ENCODE measurements at places on chromosomes 4 and X.

DNA sequence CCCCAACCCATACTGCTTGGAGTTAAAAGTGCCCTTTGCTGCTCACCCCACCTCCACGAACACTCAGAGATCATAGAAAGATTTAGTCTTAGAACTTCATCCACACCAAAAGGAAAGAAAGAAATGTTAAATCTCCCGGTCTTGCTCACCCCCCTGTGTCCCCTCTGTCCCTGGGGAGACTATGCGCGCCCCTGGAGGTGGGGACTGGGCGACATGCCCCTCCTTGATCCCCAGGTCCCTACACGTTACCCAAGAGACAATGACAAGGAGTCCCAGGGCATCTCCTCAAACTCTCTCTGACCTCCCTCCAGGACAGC is 620 bp downstream of the ITM2A start:
- DNase-seq, result no peak

- DNase-seq, result no peak
These were observed 79.5 kb upstream of the PRPS1 start for GRCh38 chrX:107548775-107549174.

GRCh38 chr4:6983544-6984142 is 59.5 kb upstream of the TADA2B start:
- no peak for DNase-seq

GRCh38 chrX:40227125-40227524 is 129.4 kb upstream of the BCOR start:
- no peak for DNase-seq

DNA sequence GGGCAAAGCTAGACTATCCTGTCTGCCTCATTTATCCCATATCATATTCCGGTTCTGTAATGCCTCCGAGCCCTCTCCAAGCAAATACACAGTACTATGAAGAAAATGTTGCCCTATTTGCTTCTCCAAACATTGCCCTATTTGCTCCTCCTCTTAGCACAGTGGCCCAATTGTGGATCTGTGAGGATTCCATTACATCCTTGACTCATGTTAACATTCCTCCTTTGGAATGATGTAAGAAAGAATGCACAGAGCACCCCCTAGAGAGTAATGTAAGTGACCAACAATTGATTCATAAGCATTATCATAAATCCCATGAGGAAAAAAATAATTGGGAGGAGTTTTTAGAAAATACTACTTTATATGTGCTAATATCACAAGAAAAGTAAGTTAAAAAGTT is 11.3 kb upstream of the BTC start:
- DNase-seq, result no peak

GRCh38 chrX:17078031-17078720 is 131.7 kb downstream of the REPS2 start:
- no peak for DNase-seq

DNA sequence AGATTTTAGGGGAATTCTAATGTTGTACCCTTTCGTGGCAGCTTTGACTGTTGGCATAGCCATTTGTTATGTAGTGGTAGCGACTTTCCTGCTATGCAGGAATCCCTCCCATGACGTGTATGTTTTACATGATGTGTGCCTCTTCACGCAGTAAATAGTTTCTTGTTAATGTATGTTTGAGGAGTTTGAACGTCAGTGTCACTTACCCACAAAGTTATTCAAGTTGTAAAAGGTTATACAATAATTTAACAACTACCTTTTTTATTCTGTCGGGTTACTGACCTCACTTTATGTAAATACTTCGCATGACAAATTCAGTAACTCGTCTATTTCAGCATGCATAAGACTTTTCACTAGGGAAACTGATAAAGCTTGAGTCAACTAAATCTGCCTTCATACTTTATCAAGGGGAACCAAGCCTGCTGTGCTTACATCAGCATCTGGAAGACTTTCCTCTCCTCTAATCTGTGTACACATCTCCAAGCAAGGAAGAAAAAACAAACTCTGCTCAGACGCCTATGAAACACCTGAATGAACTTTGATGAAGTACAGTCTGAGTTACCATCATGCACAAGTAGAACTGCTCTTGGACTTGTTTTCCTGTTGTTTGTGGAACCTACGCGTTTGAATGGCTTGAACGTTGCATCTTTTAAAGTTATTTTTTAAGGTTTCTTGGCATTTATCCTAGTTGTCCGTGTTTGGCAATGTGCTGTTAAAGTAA is 61.2 kb downstream of the SLC9A6 start:
- no peak for DNase-seq

- no peak for DNase-seq
These were observed 77.7 kb upstream of the DCAF8L1 start for GRCh38 chrX:28058901-28059300.

- DNase-seq, result no peak
These were observed 8.9 kb upstream of the TAPT1 start for GRCh38 chr4:16235209-16235608.

DNA sequence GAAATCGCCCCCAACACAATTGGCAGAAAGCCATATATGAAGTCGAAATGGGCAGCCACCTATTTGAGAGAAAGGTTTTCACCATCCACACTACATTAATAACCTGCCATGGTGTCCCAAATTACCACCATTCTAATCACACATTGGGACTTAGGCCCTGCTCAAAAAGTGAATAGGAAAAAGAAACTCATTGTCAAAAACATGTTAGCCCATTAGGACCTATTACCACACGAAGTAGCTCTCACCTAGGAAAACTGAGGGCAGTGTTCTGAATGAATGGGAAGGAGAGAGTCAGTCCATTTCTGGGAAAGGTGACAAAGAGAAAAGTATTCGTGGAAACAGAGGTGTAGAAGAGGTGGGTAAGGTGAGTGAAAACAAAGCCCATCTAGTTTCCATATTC is 60.8 kb downstream of the GPC3 start:
- no peak for DNase-seq

DNA sequence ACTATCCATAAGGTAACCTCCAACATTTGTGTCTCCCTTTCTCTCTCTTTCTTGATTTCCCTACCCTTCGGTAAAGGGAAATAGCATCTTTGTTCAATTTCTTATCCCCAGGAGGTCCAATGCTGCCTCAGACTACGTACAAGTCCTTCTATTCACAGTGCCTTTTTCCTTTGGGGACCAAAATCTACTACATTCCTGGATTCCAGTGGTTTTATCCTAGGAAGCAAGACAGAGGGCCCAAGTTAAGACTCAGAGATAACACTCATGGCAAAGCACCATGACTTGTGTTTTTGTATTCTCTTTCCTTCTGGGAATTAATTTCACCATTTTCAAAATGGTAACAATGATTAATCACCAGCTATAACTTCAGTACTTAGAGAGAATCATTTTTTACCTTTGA is 10.6 kb downstream of the G3BP2 start:
- DNase-seq, result no peak

DNA sequence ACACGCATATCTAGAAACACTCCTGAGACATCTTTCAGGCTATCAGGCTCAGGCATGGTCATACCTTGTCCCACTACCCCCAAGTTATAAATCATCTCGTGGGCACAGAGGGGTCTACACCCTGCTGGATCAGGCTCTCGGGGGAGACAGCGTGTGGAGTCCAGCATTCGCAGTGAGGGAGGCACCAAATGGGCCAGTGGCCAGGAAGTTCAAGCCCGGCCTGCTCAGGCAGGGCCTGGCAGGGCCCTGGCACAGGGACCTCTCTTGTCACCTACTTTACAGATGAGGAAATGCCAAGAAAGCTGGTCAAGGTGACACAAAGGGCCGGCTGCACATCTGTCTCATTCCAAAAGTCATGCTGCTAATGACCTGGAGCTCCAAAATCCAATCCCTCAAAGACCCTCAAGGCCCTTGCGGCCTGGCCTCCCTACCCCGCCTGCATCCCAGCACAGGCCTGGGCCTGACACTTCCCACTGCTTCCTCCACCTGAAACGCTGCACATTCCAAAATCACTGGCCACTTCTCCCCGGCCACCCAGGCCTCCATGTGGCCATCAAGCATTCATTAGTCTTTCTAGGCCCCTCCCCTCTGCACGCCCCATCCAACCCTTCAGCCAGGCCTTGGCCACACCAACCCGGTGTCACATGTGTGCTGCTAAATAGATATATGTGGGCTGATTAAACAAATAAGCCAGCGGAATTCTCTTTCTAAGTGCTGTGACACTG is 35.6 kb downstream of the ACOX3 start:
- DNase-seq, result no peak

DNA sequence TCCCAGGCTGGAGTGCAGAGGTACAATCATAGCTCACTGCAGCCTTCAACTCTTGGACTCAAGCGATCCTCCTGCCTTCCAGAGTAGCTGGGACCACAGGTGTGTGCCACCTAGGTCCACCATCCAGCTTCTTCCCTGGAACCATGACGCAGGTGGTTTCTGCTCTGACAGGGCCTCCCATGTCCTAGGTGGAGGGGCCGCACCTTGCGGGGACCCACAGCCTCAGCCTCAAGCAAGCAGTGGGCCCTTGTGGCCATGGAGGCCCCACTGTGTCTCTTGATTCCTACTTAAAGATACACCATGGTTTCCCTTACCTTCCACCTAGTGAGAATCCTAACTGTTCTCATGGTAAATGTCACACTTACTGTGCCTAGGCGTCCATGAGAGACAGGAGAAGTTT is 6.9 kb upstream of the GPR78 start:
- no peak for DNase-seq

GRCh38 chr4:14924812-14925344 is 77.4 kb upstream of the CPEB2 start:
- DNase-seq, result no peak

- no peak for DNase-seq
These were observed 110.3 kb upstream of the SCML1 start for GRCh38 chrX:17627026-17627425.

GRCh38 chrX:153381684-153382532 is 19.2 kb downstream of the PNMA6E start:
- DNase-seq, result no peak

- DNase-seq, result no peak
These were observed 29.5 kb downstream of the ARHGAP10 start for GRCh38 chr4:147761218-147761883.

- DNase-seq, result no peak
These were observed 119.8 kb downstream of the NEK1 start for GRCh38 chr4:169492436-169493163.

DNA sequence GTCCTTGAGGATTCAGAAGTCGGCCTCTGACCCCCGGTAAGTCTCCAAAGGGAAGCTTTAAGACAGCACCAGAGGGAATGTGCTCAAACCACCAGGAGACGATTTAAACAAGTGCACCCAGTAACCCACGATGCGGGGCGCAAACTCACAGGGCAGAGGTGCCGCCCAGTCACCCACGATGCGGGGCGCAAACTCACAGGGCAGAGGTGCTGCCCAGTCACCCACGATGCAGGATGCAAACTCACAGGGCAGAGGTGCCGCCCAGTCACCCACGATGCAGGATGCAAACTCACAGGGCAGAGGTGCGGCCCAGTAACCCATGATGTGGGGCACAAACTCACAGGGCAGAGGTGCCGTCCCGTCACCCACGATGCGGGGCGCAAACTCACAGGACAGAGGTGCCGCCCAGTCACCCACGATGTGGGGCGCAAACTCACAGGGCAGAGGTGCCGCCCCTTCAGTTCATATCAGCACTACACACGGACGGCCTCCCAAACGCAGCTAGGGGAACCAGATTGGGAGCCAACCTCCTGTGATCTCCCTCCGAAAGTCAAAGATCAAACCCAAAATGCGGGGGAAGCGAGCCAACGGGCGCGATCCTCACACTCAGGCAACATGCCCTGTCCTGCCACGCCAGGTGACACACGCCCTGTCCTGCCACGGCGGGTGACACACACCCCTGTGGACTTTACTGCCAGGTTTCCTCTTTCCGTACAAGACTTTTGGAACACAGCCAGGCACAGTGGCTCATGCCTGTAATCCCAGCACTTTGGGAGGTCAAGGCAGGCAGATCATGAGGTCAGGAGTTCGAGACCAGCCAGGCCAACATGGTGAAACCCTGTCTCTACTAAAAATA is 11.3 kb downstream of the PPP2R3B start:
- DNase-seq, result no peak

DNA sequence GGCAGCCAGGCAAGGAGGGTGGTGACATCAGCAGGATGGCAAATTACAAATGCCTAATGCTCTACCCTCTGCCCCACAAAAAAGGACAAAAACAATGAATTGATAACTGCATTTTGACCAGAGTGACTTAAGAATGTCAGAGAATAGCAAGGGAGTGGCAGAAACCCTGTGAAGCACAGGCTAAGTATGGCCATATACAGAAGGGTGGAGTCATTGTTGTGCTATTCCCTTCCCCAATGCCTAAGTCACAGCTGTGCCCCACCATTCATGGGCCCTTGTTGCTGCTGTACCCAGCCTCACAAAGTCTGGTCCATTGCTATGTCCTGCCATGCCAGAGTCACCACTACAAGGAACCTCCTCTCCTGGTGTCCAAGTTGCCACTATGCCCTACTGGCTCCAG is 123.1 kb downstream of the NEK1 start:
- DNase-seq, result no peak

DNA sequence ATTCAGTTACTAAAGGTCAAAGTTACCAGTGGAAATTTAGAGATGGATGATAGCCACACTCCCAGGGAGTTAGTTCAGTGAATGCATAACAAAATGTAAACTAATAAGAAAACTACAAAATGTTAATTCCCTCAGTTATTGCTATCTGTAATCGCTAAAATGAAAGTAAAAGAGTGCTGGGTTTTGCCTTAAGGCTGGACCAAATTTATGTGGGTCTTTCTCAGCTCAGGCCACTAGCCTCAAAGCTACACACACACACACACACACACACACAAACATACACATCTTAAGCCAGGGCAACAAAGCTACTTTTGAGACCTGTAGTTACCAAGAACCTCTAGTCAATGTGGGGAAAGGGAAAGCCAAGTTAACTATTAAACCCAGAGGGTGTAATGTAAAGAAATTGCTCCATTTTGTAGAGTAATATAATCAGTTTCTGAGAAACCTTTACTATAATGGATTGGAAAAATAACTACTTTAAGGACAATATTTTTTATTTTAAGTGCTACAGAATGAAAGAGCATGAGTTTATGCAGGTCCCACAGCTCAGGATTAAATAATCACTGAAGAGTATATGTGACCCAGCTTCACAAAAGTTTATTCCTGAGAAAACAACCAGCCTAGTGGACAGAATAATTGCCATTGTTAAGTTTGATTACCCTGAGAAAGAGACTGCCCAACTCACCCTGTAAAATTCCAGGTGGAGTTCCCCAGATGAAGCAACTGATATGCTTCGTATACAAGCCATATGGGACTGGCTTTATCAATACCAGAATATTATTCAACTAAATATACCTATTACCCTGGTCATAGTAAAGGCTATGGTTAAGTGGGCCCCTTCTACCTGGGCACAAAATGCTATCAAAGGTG is 8.9 kb upstream of the UGT2A3 start:
- no peak for DNase-seq

Data from stimulated activated CD8-positive, alpha-beta memory T cell treated with anti-CD3 and anti-CD28 coated beads, Interleukin-7, amount 100 ng/mL, for 1 hour (primary cell).